ENCODE measurements at places on chromosomes 7 and 10.

DNA sequence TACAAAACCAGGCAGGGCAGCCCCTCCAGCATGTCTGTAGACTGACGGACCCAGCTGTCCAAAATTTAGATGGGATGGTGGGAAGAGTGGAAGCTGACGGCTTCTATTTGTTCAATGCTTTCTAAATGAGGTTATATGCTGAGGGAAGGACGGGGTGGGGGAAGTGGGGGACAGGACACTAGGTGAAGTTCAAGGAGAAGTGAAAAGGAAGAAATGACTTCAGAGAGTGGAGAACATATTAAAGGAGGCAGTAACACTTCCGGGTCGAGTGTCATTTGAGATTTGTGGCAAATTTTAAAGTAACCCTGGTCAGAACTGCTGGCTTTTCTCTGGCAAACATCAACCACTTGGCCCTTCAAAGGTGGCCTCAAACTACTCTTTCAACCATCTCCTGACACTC lies 9.4 kb downstream of the PIP4K2A start:
- no peak for DNase-seq

DNA sequence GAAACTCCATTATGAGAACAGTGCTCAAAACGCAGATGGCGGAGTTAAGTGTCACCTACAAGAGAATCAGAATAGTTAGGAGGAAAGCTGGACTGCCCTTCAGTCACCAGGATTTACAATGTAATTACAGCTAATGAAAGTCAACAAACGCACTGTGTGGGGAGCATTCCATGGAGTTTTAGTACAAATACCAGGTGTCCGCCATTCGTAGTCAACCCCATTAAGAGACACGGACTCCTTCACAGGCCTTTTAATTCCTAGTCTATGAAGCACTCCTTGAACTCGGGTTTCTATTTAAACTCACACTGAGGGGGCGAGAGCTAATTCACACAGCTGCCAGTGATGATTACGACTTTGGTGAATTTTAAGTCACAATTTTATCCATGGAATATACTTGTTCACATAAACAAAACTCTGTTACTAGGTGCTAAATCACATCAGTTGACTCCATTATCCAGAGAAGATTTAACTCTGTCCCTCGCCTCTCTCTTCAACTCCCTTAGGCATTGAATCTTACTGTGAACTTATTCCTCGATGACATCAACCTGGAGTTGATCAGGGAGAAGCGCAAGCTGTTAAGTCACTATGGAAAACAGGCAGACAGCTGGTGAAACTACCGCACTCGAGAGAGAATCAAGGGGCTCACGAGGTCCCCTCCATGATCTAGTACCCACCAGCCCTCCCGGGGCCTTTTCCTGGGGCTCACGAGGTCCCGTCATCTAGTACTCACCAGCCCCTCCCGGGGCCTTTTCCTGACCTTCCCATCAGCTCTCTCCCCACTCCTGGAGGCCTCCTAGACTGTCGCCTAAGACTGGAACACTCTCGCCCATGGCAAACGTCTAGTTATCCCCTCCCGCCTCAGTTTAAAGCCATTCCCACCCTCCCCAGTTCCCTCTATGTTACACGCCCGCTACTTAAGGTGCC lies 1.5 kb downstream of the ZFAND2A start:
- DNase-seq = no peak

GRCh38 chr7:129489491-129489890 lies 12.8 kb upstream of the SMKR1 start:
- no peak for DNase-seq

- DNase-seq = no peak
These were observed 28.5 kb upstream of the NUB1 start for GRCh38 chr7:151312831-151313809.

GRCh38 chr7:18016547-18017444 lies 10.8 kb downstream of the PRPS1L1 start:
- DNase-seq = no peak

GRCh38 chr10:49276596-49276995 lies 22.4 kb upstream of the C10orf71 start:
- DNase-seq = no peak

DNA sequence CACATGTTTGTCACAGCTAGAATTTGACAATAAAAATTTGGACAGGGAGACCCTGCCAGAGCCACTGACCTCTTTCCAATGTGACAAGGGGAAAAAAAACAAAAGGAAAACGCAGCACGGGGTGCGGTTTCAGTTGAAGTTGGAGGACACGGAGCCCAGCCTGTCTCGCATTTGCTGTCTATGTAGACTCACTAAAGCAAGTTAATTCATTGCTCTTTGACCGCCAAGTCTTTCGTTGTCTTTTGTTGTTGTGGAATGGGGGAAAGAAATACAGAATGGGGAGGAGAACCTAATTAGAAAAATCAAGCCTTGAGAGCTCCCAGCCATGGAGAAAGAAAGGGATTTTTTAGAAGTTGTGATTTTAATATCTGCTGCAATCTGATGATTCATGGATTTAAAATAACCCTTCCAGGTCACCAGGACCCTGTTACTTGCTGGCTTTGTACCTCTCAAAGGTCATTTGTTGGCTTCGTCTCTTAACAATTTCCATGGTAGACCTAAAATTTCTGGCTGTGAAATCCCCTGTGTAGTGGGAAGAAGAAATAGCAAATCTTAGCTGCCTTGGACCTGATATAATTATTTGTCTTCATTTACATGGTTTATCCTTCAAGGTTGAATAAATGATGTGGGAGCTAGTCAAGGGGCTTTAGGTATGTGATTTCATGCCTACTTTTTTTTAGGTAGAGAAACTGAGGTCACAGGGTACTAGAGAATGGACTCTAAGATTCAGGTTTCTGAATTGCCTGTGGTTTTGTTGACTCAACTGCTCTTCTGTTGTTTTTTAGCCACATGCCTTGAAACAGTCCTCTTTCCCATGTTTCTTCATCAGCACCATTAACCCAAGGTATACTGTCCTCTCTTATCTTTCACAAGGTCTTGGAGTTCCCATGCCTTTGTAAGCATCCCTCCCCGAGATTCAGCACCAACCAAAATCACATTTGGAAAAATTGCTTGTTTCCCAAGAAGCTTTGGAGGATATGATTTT lies 78.7 kb downstream of the TCF7L2 start:
- peak; percentile 41 for DNase-seq

GRCh38 chr10:84375011-84375410 lies 46.6 kb downstream of the CCSER2 start:
- DNase-seq = peak; percentile 61

DNA sequence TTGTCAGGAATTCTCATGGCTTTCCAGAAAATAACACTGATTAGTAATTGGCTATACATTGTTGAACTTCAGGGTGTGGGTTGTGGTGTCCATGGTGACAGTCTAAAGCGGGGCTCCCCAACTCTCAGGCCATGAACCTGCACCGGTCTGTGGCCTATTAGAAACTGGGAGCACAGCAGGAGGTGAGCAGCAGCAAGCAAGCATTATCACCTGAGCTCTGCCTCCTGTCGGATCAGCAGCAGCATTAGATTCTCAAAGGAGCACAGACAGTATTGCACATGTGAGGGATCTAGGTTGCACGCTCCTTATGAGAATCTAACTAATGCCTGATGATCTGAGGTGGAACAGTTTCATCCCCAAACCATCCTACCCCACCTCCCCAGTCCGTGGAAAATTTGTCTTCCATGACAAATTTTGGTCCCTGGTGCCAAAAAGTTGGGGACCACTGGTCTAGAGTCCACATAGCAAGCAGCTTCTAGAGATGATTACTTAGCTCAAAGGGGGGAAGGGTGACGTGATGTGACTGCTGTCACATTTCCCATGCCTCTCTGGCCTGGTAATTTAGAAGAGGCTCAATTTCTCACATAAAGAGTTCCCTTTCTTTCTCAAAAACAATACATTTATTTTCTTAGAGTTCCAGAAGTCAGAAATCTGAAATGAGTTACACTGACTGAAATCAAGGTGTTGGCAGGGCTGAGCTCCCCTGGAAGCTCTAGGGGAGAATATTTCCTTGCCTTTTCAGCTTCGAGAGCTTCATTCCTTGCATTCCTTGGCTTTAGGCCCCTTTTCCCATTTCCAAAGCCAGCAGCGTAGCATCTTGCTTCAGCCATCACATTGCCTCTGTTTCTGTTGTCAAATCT lies 17.6 kb upstream of the FAM221A start:
- no peak for DNase-seq

DNA sequence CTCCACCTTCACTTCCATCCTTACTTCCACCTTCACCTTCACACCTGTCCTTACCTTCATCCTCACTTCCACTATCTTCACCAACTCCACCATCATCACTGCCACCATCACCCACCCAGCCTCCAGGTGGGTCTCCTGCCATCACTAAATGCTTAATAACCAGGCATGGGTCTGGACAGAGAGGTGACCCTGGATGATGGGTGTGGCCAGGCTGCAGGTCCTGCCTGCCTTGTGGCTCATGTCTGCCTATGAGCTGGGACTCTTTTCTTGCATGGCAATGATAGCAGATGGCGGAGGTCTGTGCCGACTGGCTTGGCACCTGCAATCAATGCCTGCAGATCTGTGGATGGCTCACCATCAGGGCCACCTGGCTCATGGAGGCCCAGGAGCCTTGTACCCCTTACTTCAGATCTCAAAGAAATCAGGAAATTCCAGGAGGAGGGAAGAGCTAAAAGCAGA lies 60.1 kb upstream of the ELN start:
- DNase-seq = no peak

GRCh38 chr7:147151661-147152060 lies 1035.1 kb downstream of the CNTNAP2 start:
- DNase-seq = no peak

DNA sequence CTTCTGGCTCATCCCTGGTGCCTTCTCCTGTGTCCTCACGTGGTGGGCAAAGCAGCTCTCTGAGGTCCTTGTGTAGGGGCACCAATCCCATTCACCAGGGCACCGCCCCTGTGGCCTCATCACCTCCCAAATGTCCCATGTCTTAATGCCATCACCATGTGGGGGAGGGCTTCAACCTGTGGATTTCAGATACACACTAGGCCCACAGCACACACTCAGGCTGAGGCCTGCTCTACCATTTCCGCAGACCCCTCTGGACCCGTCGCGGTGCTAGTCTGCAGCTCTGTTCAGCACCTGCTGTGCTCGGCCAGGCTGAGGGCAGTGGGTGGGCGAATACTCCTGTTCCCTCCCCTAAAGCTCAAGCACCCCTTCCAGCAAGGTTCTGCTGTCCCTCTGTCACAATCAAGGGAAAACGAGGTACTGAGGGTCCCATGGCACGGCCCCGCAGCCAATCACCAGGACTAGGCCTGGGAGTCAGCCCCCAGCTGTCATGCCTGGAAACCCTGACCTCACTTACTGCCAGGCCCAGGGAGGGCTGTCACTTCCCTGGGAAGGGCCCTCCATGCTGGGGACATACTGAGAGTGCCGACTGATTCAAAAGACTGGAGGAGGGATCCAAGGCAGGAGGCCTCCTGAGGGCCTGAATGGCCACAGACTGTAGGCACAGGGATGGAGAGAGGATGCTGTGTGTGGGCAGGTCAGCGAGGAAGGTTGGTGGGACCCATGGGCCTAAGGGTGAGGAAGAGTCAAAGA lies 123.8 kb upstream of the RET start:
- no peak for DNase-seq

- peak; percentile 58 for DNase-seq
These were observed 51.7 kb downstream of the NRAP start for GRCh38 chr10:113612154-113612553.

DNA sequence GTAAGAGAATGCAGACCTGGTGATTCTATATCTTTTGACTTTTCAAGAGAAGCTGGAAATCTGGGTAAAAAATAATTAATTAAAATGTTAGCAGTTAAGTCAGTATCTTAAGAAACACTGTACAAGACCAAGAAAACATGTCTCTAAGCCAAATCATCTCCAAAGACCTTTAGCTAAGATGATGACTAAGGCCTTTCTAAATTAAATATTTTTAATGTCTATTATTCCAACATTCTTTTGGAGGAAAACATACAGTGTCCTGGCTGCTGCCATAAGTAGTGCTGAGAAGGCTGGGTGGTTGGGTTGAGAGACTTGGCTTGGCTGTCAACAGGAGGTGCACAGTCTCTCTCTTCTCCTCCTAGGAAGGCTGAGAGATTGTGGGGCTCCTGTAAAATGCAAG lies 20.3 kb downstream of the STARD3NL start:
- no peak for DNase-seq

- no peak for DNase-seq
These were observed 3.0 kb upstream of the CYP2W1 start for GRCh38 chr7:979886-980571.

DNA sequence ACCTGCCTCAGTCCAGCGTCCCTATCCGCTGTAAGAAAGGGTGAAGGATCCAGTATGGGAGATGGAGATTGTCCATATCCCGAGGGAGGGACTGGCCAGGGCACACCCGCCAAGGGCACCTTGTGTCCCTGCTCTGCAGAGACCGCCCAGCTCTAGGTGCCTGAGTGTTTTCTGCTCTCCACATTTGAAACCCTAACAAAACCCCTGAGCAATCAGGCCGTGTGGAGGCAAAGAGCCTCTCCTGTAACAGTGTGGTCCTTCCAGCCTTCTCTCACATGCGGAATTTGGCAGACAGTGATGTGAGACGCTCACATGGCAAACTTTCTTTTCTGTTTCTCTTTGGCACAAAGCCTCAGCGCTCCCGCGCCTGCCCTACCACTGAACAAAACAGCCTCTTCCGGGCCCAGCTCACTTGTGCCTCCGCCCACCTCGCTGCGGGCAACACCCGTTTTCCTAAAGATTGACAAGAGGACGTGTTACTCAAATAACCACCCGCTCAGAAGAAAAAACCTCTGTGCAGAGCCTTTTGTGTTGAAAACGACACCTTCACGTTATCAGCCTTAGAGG lies 514.8 kb downstream of the DNAJB6 start:
- DNase-seq = peak; percentile 42

DNA sequence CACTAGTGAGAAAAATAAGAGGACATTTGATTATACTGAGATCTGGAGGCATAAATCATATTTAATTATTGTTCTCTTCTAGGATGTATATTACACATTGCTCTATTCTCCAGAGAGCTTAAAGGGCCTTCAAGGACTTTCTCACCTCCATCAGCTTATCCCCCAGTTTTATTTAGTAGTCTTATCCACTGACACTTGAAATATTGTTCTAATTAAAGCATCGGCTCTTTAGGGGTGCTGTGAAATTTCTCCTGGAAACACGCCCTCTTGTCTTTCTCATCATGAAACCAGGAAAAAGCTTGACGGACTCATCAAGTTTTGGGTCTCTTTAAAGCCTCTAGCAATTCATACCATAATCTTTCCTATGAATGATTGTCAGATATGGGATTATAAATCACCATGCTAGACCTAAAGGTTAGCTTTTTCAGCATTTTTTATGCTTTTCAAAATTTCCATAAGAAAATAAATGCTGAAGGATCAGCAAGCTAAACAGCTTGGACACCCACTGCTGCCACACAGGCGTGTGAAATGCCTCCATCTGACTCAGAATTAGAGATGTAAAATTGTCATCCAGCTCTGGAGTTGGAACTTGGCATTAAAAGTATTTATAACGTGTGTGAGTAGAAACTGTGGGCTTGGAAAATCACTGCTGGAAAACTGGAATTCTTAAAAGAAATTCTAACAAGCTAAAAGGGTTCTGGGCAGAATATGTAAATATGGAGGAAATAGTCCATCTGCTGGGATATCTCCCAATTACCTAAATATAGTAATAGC lies 216.3 kb downstream of the CHRM2 start:
- DNase-seq = no peak

DNA sequence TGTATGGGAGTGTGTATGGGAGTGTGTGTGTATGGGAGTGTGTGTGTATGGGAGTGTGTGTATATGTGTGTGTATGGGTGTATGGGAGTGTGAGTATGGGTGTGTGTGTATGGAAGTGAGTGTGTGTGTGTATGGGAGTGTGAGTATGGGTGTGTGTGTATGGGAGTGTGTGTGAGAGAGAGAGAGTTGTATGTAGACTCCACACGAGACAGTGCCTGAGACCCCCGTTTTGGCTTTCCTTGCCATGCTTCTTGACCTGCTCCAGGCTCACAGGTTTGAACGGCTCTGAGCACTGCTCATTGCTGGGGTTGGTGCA lies 49.7 kb downstream of the COL17A1 start:
- DNase-seq = no peak

GRCh38 chr10:35412900-35413491 lies 76.7 kb downstream of the CCNY start:
- no peak for DNase-seq
